NT2/D1 (cell line): ENCODE measurements at places on chromosomes 1 and 21.

- DNase-seq: no peak
Measured at GRCh38 chr1:152683846-152684245, 2.1 kb upstream of the LCE2B start.

GRCh38 chr1:79532555-79532954, 526.0 kb upstream of the ADGRL4 start:
- DNase-seq: no peak

DNA sequence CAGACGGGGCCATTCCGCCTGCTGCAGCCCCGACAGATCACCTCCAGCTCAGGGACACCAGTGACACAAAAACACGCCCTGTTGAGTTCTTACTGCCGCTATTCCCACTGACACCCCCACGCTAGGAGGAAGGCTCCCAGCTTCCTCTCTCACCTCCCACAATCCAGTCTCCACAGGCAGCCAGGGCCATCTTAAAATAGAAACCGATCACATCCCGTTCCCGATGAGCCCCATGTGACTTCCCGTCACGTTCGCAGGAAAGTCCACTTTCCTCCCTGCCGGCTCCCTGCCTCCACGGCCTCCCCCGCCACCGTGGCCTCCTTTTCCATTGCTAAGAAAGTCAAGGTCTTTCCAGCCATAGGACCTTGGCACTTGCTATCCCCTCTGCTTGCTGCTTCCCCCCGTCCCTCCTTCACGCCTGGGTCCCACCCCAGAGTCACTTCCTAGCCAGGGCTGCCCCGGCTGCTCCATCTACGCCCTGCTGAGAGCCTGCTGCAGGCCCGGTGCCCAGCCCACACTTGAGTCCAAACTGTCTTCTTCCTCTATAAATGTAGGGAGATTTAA, 24.0 kb upstream of the DDOST start:
- no peak for DNase-seq

- DNase-seq: no peak
Measured at GRCh38 chr1:173916667-173917066, 460 bp downstream of the SERPINC1 start.

- no peak for DNase-seq
Measured at GRCh38 chr1:163824490-163824889, 502.7 kb downstream of the NUF2 start.

GRCh38 chr1:201013991-201014815, 9.3 kb downstream of the KIF21B start:
- DNase-seq: no peak

GRCh38 chr1:22250724-22251123, 107.8 kb upstream of the WNT4 start:
- DNase-seq: no peak

DNA sequence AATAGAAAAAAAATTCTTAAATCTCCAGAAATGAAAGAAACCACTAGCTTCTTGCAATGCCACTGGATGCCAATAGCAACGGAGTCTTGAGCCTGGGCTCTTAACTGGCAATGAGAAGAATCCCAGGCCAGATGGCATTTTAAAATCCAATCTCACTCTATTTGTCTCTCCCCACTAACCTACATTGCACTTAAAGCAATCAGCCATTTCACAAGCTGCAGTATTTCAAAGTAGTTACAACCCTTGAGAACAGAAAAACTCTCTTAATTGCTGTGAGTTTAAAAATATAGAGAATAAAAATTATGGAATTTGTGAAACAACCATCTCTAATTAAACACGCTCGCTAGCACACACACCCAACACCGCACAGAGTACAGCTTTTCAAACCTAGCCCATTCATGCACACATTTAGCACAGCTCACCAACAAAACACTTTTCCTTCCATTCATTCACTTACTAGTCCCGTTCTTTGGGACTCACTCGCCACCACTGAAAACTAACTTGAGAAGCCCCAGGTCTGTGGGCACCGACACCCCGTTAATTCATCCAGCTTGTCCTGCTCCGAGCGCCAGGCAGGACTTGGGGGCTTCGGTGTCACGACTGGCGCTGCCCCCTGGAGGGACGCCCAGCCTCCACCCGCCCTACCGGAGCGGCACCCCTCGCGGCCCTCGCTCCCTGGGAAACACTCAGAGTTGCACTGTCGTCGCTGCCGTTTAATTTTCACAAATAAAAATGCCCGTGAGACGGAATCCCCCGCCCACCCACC, 1.0 kb downstream of the DDAH1 start:
- no peak for DNase-seq

GRCh38 chr1:109770331-109771095, 6.8 kb upstream of the EPS8L3 start:
- no peak for DNase-seq

GRCh38 chr1:23864801-23865542, 3.1 kb downstream of the FUCA1 start:
- no peak for DNase-seq

GRCh38 chr1:74356493-74356892, 121.3 kb downstream of the TNNI3K start:
- no peak for DNase-seq
